Activated T-cell treated with anti-CD3 and anti-CD28 coated beads, Interleukin-2, amount 50 U/mL, for 72 hours (primary cell): ENCODE measurements at places on chromosomes 12 and 14. TPM values are rescaled to one million over a fixed set of nuclear protein-coding genes. Genes with fewer than 3 reads are reported as not detected.

USP44 gene
- total RNA-seq = 12.0 TPM

CSRP2 gene
- total RNA-seq = 0.65 TPM

SYNDIG1L gene
- total RNA-seq = not detected

KRT4 gene
- total RNA-seq = not detected

FAM222A gene
- total RNA-seq = 0.55 TPM

BIN2 gene
- total RNA-seq = 104 TPM

KRT3 gene
- not detected for total RNA-seq

IRAK3 gene
- total RNA-seq = 1.3 TPM

DPPA3 gene
- total RNA-seq = not detected

LTB4R gene
- 27.1 TPM for total RNA-seq

MSRB3 gene
- total RNA-seq = 0.16 TPM

SMARCD1 gene
- 91.0 TPM for total RNA-seq

WASHC3 gene
- 66.1 TPM for total RNA-seq

DNAJC22 gene
- not detected for total RNA-seq

NGB gene
- total RNA-seq = not detected

LGMN gene
- 2.5 TPM for total RNA-seq

ENDOU gene
- total RNA-seq = 0.44 TPM

FGD6 gene
- 2.0 TPM for total RNA-seq

TSPAN19 gene
- not detected for total RNA-seq

SLC5A8 gene
- not detected for total RNA-seq

CAPRIN2 gene
- 22.8 TPM for total RNA-seq

CLBA1 gene
- 0.79 TPM for total RNA-seq

GPX2 gene
- total RNA-seq = not detected

CBLN3 gene
- 30.7 TPM for total RNA-seq

GCN1 gene
- 93.1 TPM for total RNA-seq

CLEC9A gene
- not detected for total RNA-seq

IGFBP6 gene
- 5.7 TPM for total RNA-seq

SERPINA5 gene
- total RNA-seq = not detected

RERGL gene
- not detected for total RNA-seq

RPL10L gene
- total RNA-seq = not detected

ITGA7 gene
- total RNA-seq = 6.6 TPM

OR11G2 gene
- total RNA-seq = not detected

KLRC3 gene
- 2.8 TPM for total RNA-seq

LPAR5 gene
- 8.9 TPM for total RNA-seq

SCNN1A gene
- 0.67 TPM for total RNA-seq

SEL1L gene
- total RNA-seq = 70.5 TPM

BDKRB2 gene
- not detected for total RNA-seq

PZP gene
- not detected for total RNA-seq

ASPG gene
- total RNA-seq = 0.30 TPM

SOX5 gene
- total RNA-seq = 2.5 TPM

OR6C74 gene
- not detected for total RNA-seq
